ENCODE measurements at places on chromosomes 11 and 22. TPM values are rescaled to one million over a fixed set of nuclear protein-coding genes. Genes with fewer than 3 reads are reported as not detected.

- peak; percentile 99 for DNase-seq
Measured at GRCh38 chr11:108616549-108616948, 23.0 kb upstream of the EXPH5 start.

DNA sequence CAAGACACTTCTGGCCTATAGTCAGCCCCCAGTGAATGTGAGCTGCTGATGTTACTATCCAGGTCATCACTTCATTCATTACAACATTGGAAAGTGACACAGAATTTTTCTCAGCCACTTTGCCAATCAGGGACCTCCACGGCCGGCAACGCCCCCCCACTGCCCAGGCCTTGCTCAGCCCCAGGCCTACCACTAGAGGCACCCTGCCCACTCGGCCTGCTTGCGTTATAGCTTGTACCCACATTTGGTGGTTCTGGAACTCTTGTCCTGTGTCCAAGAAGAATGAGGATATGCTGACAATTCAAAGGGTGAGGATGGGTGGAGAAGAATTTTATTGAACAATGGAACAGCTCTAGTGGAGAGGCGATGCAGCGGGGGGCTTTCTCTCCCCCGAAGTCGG, 96.2 kb downstream of the TSPAN18 start:
- no peak for DNase-seq

DNA sequence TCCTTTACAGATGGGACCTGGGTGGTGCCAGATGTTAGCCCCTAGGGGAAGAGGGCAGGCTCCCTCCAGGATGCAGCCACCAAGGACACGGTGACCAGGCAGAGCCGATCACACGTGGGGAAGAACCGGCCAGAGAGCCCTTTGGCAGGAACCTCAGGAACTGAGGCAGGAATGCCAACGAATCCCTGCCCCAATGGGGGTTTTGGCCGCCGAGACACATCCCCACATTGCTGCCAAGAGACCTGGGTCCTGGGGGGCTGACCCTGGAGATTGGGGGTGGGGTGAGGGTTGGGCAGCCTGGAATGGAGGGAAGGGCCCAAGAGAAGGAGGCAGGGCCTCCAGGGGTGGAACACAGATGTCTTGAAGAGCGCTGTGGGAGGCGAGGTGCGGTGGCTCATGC, 28.7 kb upstream of the LMO1 start:
- no peak for DNase-seq

DNA sequence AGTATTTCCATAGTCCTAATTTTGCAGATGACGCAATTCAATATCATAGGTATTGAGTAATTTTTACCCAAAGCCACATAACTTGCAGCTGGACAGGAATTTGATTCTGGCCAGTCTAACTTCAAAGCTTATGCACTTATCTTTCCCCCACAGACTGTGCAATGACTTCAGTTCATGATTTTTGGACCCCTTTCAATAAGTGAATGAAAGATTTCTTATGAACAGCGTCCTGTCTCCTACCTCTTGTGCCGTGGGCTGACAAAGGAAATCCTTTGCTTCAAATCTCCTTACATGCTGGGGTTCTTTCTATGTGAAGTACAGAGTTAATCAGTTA, 217.7 kb upstream of the KIRREL3 start:
- DNase-seq = no peak

DNA sequence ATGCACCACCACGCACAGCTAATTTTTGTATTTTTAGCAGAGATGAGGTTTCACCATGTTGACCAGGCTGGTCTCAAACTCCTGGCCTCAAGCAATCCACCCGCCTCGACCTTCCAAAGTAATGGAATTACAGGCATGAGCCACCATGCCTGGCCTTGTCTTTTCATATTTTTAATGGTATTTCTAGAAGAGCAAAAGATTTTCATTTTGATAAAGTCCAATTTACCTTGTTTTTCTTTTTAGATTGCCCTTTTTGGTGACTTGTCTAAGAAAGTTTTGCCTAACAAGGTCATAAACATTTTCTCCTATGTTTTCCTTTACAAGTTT, 45.5 kb upstream of the MICAL2 start:
- DNase-seq = no peak

DNA sequence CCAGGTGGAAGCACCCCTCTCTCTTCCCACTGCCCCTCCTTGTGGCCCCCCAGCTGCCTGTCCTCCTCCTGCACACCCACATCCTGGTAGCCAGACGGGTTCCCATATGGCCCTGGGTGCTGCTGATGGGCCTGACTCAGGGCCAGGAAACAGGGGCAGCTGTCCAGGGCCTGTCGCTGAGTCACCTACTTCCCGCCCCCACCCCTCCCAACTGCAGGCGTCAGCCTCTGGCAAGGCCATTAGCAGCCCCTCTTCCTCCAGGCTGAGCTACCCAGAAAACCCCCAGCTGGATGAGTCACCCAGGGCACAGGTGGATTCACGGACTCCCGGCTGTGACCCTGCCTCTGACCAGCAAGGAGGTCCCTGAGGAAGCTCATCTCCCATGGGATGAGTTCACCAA, 6.9 kb upstream of the GAL start:
- peak; percentile 94 for DNase-seq

DNA sequence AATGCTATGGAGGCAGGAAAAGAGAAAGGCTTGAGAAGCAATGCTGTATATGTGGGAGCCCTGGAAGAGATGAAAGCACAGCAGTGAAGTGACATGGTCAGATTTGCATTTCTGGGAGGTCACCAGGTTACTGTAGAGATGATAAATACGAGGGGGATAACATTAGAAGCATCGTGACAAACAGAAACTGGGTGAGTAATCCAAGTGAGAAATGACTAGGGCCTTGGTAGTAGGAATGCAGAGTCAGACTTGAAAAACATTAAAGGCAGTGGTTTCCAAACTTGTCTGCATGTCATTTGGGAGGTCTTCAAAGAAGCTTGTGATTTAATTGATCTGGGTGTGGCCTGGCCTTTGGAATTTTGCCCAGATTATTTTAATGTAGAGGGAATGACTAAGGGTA, 43.9 kb downstream of the CCDC34 start:
- DNase-seq = peak; percentile 50

DNA sequence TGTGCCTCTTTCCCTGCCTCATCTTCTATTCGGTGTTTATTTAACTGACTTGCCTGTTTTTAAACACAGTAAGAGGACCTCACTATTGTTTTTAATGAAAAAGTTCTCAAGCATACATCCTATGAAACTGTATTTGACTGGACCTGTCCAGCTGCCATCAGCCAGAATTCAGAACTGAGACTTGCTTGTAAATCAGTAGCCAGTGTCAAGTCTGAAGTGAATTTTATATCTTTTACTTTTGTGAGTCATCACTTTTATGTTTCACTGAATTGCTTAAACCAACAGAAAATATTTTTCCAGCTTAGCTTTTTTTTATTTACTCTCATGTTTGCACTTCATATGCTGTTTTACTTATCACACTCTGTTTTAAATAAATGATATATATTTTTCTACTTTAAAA, 88.3 kb downstream of the LUZP2 start:
- DNase-seq = peak; percentile 65

DNA sequence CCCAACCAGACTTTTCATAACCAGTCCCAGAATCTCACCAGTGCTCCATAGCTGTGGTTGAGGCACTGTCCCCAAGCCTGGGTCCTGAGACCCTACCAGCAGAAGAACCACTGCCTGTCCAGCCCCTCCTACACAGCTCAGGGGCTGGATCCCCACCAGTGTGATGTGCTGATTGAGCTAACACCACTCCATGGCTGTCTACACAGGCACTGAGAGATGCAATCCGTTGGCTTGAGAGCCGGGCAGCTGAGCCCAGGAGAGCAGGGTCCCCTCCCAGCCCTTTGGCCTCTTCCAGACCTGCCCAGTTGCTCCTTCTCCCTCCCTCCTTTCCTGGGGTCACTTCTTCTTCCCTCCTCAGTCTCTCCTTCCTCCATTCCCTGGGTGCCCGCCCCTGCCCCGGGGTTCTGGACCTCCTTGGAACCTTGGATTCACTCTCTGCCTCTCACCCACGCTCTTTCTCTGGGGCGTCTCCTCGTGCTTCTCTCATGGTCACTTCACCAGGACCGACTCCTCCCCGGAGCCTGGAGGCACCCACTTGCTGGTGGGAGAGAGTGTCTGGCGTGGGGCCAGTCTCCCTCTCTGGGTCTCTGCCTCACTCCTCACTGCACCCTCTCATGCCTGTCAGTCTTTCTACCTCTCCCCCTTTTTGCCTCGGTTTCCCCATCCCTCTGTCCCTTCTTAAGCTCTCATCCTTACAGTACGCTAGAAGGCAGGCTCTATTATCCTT, 706 bp upstream of the SCYL1 start:
- DNase-seq = no peak

- no peak for DNase-seq
Measured at GRCh38 chr11:725624-726202, 19.7 kb downstream of the EPS8L2 start.

DNA sequence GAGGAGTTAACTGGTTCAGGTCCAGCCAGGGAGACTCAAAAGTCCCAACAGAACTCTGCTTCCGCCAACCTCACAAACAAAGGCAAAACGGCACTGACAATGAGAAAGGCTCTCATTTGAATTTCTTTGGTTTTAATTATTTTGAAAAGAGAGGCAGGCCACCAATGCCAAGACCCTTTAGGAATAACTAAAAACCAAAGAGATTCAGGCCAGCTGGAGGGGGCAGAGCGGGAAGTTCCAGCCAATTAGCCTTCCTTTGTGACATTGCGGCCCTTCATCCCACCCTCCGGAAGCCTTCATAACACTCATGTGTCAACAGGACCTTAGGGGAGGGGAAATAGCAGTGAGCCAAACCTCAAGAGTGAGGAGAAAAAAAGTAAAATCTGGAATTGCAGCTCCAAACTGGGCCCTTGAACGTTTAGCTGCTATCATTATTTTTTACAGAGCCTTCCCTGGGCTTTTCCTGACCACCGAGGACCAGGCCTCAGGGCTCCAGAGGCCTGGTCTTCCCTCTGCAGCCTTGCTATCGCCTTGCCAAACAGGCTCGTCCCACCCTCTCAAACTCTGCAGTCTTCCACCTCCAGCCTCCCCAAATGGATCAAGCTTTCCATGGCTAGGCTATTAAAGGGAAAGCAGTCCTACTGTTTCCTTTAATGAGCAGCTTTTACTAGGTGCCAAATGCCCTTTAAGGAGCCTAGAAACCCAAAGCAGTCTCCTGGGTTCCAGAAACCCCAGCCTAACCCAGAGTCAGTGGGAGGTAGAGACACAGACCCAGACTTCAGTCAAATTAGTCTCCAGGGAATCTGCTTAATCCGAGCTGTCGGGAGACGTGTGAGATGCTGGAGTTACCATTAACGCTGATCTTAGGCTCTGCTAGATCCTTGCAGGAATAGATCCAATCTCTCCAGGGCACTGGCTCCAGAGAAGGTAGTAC, 114.2 kb downstream of the CCDC34 start:
- DNase-seq = no peak

- DNase-seq = no peak
Measured at GRCh38 chr22:17536269-17536668, 27.0 kb upstream of the SLC25A18 start.

- DNase-seq = no peak
Measured at GRCh38 chr11:72010529-72011233, 12.0 kb downstream of the IL18BP start.

- no peak for DNase-seq
Measured at GRCh38 chr22:36208162-36208765, 6.7 kb upstream of the APOL4 start.

DNA sequence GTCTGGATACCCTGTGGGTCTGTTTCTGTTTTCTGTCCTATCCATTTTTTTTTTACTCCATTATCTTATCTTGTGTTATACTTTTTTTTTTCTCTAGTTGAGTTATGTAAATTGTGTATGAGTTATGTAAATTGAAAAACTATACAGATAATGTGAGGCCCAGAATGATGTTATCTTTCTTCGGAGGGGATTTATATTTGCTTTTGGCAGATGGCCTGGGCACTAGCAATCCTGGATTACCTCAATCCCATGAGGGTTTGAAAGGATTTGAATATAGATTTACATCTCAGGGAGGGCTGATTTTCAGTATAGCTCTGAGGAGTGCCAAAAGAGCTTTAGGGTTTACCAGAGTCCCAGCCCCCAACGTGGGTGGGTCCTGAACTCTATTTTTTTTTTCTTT, 71.0 kb downstream of the CSTPP1 start:
- no peak for DNase-seq

DNA sequence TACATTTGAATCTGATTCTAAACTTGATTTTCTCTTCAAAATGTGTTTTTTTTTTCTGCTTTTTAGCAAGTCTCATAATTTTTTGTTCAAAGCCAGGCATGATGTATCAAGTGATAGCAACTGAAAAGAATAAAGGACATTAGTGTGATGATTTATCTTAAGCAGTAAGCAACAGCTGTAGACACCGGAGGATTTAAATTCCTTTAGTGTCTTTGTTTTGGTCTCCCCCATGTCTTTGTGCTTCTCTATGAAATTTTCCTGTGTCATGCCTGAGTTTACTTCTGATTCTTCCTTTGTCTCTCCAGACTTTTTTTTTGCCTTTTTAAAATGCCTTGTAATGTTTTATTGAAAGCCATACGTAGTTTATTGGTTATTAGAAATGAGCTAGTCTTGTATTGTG, 934.2 kb upstream of the RAG2 start:
- DNase-seq = no peak

DNA sequence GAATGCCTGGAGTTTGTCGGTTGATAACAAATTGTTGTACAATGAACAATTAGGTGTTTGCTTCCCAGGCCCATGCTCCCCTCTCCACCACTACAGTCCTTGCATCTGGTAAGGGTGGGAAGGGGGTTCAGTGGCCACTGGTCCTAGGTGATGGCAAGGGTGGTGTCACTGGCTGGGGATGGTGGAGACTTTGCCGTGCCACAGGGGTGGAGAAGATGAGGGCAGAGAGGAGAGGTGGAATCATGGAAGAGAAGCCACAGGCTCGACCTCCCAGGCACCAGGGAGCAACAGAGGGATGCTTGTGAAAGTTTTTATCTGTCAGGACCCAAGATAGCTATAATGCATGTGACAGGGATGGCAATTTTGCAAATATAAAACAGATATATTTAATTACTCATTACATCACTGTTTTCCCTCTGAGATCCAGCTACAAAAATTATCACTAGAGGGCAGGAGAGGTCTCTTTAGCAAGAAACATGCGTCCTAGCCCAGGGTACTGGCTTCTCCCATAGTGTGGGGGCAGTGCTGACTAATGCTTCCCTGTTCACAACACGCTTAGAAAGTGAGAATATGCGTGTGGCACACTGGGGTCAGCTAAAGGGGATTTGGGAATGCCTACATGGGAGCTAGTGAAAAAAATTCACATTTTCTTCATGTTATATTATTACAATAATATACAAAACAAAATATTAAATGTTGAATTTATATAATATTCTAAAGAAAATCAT, 49.0 kb upstream of the AMPD3 start:
- DNase-seq = peak; percentile 87

DNA sequence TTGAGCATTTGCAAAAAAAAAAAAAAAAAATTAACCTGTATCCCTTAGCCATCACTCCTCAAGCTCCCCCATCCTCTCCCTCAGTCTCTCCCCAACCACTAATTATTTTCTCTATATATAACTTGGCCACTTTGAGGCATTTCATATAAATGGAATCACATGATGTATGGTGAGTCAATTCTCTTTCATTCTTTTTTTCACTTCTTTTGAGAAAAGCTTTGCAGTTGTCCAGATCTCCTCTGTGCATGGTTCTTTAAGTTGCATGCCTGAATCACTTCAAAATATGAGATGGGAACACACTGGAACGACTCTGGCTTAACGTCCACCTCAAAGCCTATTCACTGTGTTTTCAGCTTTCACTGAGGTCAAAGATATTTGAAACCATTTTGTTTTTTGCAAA, 40.7 kb downstream of the SHANK2 start:
- no peak for DNase-seq

GRCh38 chr11:11659567-11660362, 38.0 kb upstream of the GALNT18 start:
- DNase-seq = no peak

Gene SYNGR1
- total RNA-seq = 9.0 TPM

Gene RAB3IL1
- 6.6 TPM for total RNA-seq

Gene CBLIF
- total RNA-seq = not detected

Data from PC-3 (cell line).